ENCODE measurements at places on chromosomes 7 and 10.

GRCh38 chr7:1798191-1798590 is 128.1 kb downstream of the ELFN1 start:
- no peak for DNase-seq

DNA sequence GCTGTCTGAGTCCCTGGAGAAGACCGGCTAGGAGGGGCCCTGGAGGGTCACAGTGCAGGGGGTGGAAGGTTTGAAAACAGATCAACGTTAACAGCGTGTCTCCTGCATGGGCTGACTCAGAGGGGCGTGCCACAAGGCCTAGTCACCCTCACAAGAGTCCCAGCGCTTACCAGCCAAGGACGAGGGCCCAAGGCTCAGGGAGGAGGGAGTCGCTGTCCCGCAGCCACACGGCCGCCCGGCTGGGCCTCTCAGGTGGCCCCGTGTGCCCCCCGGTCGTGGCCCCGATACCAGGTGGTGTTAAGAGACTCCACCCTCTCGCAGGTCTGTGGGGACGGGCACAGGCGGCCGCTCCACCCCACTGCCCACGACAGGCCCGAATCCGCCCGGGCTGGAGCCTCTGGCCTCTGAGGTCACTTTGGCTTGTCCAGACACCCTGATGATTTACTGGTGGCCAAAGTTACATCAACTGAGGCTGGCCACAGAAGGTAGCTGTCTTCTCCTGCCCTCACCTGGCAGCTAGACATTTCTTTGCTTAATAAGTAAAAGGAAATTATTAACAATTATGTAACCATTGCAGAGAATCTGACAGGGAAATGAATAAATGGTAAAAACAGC is 34.0 kb downstream of the FAM20C start:
- no peak for DNase-seq

DNA sequence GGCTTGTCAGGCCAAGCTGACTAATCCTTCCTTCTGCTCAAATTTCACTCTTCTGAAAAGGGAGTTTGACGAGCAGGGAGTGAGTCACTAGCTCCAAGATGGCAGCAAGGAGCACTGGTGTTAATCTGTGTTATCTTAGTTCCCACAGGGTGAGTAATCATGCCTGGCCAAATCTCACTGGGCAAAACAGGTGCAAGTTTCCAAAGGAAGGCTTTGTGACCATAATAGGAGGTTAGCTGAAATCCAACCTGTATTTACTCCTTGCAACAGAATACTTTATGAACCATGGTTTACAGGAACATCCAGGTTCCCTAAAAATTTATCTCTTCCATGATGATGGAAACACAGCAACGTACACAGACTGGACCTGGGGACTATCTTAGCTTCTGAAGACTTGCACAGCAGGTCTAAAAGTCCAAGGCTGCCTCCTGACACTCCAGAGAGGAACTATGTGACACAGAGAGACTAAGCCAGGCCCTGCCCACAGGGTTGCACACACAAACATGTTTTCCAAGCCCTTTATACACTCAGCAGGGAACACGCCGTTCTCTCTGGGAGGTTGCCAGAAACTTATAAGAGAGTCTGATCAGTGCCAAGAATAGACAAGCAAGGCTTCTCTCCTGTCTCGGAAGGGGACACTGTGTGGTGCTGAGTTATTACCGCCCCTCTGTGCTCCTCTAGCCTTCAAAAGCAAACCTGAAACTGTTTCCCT is 46.3 kb downstream of the PDK4 start:
- no peak for DNase-seq

DNA sequence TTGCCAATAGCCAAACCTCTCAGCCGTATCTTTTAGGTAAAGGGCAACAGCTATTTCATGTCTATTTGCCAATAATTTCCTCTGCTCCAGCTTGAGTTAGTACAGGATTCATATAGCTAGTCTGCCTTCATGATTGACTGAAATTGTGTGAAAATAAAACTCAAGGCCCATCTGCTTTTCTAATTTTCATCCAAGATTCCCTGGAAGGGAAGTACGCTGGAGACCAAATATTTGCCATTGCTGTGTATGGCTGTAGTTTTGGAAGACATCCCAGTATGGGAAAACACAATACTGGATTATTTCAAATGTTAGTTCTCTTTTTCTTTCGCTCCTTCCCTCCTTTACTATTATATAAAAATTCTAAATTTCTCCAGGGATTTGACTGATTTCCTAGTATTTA is 652.4 kb downstream of the CNTNAP2 start:
- DNase-seq = no peak

GRCh38 chr10:60705376-60705775 is 72.9 kb upstream of the CDK1 start:
- DNase-seq = no peak

All from activated T-cell treated with anti-CD3 and anti-CD28 coated beads for 24 hours (primary cell).